ENCODE measurements at places on chromosomes 5 and 9.

DNA sequence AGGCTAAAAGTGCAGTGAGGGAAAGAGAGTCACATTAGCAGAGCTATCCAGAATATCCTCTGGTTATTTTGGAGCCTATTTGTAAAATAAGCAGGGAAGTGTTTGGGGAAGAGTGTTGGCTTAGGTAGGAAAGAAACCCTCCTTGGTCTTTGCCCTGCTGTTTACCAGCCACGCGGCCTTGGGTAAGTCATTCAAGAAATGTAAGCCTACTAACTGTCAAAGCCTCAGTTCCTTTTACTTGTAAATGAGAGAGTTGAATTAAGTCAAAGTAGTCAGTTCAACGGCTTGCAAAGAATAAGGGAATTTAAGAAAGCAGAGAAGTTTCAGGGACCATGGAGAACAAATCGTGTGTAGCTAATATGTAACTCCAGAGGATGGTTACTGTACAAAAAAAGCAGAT, 75.8 kb upstream of the TNC start:
- no peak for DNase-seq

GRCh38 chr5:179967489-179967888, 59.8 kb upstream of the TBC1D9B start:
- DNase-seq: no peak

DNA sequence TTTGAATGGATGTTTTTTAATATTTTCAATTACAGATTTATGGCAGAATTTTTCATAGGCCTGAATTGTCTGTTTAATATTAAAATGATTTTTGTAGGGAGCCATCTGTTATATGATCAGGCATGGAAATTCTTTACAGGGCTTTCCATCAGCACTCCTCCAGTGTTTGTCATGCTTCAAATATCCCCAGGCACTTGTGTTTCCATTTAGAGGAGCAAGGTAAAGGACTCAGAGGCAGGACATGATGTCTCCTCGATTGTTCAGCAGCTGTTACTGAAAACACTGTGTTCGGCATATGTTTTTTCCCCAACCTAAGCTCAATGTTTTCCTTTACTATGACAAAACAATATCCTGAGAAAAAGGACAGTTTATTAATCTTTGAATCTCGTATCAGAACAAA, 172.3 kb upstream of the RFX3 start:
- DNase-seq: no peak

DNA sequence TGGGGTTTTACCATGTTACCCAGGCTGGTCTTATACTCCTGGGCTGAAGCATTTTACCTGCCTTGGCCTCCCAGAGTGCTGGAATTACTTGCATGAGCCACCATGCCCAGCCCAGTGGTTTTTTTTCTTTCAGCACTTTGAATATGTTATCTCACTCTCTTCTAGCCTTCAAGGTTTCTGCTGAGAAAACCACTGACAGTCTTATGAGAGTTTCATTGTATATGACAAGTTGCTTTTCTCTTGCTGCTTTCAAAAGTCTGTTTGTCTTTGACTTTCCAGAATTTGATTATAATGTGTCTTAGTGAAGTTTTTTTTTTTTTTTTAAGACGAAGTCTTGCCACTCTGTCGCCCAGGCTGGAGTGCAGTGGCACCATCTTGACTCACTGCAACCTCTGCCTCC, 43.1 kb upstream of the BNIP1 start:
- no peak for DNase-seq

- no peak for DNase-seq
Observed at GRCh38 chr5:149775785-149776184, 45.7 kb downstream of the PPARGC1B start.

DNA sequence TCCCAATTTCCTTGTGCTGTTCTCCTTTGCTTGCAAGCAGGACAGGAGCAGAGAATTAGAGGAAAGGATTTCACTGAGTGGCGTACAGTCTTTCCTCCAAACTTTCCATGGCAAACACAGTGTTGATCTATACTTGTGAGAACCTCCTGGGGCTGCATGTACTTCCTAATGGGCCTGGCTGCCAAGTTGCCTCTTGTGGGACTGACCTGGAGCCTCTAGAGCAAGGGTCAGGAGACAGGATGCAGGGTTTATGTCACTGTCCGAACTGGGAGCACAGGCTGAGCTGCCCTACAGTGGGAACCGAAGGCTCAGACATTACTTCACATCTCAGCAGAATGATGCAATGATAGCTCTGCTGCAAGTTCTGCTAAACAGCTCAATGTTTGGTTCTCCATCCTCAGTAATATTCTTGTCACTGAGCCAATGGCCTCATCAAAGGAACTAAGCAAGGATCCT, 102.3 kb downstream of the ENC1 start:
- peak; percentile 99 for DNase-seq

GRCh38 chr5:72525816-72526215, 18.6 kb upstream of the ZNF366 start:
- peak; percentile 27 for DNase-seq

- no peak for DNase-seq
Observed at GRCh38 chr9:113978725-113979342, 99.3 kb downstream of the AMBP start.

GRCh38 chr5:124825250-124825982, 79.0 kb upstream of the ZNF608 start:
- DNase-seq: no peak

GRCh38 chr5:142900927-142901326, 130.8 kb downstream of the ARHGAP26 start:
- peak; percentile 92 for DNase-seq

DNA sequence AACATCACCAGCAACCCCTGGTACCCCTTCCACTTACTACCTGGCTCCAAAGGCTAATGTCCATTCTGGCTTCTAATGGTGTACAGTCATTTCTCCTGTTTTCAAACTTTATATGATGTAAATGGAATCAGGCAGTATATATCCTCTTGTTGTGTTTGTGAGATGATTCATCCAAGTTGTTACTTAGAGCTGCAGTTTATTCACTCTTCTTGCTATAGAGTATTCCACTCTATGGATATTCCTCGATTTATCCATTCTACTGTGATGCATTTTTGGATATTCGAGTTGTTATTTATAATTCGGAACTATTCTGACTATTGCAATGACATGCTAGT, 32.4 kb downstream of the IRF1 start:
- DNase-seq: peak; percentile 56

GRCh38 chr5:80754900-80755299, 100.1 kb upstream of the DHFR start:
- peak; percentile 22 for DNase-seq

- DNase-seq: peak; percentile 28
Observed at GRCh38 chr5:179700401-179700918, 1.7 kb downstream of the CANX start.

DNA sequence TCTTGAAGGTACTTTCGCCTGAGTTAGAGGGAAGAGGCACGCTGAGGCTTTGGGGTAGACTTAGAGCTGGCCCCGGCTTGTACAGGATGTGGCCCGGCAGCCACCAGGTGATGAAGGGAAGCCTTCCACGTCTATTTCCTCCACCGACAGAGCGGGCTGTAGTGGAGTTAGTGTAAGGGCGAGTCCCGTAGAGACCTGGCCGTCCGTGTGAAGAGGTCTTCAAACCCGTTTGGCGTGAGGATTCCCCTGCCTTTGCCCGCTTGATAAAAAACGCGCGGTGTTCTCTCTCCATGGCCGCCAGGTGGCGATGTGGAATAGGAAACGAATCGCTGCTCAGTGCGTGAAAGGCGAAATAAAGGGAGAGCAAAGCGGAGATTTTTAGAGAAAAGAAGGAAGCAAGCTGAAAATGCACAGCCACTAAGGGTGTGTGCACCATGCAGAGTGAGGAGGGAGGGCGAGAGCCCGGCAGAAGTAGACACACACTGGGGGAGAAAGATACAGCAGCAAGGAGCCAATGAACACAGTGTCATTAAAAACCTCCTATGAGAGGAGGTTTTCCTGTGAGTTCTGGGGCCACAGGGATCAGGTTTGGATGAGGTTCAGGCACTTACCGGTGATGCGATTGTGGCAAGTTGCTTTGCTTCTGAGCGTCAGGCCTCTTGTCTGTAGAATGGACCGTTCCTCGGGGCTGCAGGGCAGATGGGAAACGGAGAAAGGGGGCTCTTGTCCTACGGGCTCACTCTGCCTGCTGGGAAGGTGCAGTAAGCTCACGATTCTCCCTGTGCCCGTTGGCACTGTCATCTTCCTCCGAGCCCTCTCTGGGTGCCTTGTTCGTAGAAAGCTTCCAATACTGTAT, 34.2 kb downstream of the STC2 start:
- peak; percentile 81 for DNase-seq

DNA sequence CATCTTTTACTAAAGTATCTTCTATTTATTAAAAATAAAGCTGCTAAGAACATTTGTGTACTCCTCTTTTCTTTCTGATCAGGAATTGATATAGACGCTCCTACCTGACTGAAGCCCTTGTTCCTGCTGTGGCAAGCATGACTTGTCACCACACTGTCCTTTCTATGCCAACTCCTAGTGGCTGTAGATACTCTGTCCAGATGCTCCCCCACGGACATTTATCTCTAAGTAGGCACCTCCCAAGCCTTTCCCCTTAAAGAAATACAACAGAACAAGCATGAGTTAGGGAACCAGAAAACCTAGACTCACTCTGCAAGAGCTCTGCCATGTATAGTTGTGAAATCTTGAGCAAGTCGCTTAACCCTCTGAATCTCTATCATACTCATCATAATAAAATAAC, 53.2 kb downstream of the FAM114A2 start:
- DNase-seq: no peak

GRCh38 chr9:81183761-81184160, 505.6 kb downstream of the TLE1 start:
- DNase-seq: peak; percentile 94

- DNase-seq: no peak
Observed at GRCh38 chr5:19660679-19661078, 327.3 kb downstream of the CDH18 start.

DNA sequence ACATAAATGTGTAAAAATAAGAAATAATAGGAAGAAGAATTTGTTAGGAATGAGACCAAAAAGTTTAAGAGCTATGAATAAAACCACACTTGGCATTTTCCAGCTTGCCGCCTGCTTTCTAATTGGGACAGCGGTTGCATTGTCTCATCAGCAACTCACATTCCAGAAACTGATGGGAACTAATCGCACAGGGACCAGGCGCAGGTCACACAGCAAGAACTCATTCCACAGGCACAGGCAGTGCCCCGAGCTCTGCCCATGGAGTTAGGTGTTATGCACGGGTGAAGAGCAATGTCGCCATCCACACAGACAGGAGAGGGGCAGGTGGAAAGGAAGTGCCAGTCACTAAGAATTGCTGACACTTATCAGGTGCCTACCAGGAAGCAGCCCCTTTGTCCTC, 279.9 kb downstream of the NSG2 start:
- DNase-seq: no peak

- peak; percentile 87 for DNase-seq
Observed at GRCh38 chr9:89461265-89461664, 36.6 kb downstream of the SEMA4D start.

GRCh38 chr5:40572937-40573336, 106.8 kb upstream of the PTGER4 start:
- peak; percentile 94 for DNase-seq

DNA sequence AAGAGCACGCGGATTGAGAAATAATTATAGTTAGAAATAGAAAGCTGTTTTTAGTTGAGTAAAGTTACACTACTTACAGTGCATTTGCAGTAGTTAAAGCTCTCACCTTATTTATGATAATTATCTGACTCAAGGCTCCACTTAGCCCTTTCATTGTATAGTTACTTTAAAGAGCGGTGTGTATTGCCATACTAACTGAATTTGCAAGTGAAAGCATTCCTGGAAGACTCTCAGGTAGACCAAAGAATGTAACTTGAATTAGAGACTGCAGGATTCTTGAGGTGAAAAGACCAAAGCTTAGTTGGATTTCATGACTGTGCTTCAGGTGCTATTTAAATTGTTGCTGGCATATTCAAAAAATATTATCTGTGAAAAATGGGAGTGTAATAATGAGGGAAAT, 4.2 kb upstream of the RASA1 start:
- no peak for DNase-seq

GRCh38 chr5:144462577-144462976, 291.9 kb downstream of the KCTD16 start:
- no peak for DNase-seq

GRCh38 chr9:98707166-98708102, 1.3 kb downstream of the GABBR2 start:
- peak; percentile 83 for DNase-seq

DNA sequence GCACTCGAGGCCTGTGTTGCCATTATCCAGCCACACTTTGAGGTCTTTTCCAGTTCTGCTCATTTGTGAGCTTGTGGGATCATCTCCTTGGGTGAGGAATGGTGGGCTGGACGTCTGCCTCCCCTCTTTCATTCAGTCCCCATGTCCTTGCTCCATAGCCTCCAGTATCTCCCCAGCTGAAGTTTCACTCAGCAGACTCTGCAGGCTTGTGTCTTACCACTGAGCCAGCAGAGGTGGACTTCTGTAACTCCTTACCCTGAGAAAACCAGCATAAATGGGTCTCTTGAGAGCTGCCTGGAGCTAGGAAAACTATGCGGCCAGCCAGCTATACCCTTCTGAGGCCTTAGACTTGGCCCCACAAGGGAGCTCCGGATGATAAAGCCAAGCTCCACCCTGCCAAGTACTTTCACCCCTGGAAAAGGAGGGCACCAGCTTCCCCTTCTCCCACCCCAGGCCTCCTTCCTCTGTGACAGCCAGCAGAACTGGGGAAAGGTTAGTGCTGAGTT, 12.2 kb downstream of the IRF1 start:
- no peak for DNase-seq

DNA sequence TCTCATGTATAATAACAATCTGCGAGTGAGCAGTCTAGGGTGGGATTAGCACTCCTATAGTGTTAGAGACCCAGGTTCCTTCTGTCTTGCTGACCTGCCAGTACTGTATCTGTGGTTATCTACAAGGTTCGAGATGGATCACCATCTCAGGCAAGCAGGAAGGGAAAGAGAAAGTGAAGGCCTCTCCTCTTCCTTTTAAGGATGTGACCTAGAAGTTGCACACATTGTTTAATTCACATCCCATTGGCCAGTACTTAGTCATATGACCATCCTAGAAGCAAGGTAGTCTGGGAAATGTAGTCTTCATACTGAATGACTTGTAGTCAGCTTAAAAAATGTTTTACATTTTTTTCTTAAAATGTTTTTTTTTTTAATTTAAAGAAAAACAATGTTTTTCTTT, 168.6 kb downstream of the CARTPT start:
- DNase-seq: peak; percentile 93

GRCh38 chr9:127720031-127720864, 4.4 kb downstream of the TTC16 start:
- no peak for DNase-seq
